ENCODE measurements at places on chromosomes 12 and 14.

DNA sequence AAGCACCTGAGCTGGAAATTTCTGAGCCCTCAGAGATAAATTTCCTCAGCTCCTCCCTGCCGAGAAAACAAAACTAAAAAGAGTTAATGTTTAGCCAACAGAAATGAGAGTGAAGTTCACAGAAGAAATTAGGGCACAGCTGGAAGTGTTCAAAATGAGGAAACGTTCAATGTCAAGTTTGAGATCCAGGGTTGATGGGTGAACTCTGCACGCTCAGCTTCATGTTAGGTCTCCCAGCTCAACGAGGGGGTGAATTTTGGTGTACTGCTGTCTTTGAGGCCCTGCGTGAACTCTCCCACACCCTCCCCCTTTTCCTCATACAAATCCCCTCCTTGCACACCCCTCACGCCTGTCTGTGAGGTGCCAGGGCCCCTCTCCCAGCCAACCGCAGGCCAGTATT, 13.3 kb upstream of the OAS3 start:
- DNase-seq: no peak

DNA sequence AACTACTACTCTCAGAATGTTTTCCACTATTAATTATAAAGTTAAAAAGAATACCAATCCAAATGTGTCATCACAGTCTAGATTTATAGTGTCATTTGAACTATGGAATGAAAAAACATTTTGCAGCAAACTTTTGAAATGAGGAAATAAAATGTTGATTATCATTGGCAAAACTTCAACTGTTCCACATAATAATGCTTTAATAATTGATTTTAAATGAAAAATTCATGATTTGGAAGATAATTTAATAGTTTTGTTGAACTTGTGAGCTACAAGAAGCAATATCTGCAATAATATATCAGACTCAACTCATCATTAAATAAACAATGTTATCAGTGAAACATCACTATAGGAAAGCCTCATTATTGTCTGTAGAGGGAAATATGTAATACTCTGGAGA, 48.2 kb upstream of the DCN start:
- DNase-seq: no peak

DNA sequence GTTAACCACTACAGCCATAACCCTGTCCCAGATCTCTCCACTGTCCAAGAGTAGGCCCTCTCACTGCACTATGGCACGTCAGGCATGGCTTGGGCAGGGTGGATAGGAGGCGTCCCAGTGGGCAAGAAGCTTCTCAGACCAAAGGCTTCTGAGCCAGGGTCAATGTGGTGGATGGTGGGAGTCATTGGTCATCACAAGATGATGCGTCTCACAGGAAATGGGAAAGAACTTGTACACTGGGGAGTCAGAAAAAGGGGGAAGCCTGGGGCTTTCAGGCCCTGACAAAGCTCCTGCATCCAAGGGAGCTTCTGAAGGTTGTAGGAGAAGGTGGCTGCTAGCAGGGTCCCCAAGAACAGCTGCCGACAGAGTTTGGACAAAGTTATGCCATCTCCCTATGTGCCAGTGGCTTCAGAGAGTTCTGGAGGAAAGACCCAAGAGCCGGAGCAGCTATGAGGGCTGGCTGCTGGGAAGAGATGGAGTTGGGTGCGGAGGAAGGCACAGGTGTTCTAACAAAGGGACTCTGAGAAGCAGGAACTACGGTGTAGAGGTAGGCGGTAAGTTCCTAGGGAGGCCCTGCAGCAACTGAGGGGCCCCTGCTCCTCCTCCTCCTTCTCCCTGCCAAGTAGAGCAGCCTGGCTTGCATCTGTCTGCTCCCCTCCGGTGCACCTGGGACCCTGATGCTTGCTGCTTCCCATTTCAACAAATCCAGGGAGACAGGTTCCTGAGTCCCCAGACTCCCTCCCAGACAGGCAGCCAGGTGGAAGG, 81.1 kb downstream of the ARL6IP4 start:
- no peak for DNase-seq

DNA sequence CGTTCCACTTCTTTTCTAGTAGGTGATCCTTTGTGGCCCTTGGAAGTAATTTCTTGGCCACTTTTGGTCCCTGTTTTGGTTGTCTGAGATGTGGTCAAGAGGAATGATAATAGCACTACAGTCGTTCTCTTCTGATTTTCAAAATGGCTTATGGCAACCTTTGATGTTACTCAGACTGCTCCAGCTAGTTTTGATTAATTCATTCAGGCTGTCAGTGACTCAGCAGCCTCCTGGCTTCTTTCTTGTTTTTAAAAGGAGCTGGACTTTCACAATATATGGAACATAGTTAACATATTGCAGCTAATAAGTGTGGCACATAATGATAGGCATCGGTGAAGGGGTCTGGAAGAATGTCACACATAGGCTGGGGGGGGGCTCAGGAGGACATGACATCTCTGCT, 47.3 kb downstream of the WDR20 start:
- peak; percentile 76 for DNase-seq

DNA sequence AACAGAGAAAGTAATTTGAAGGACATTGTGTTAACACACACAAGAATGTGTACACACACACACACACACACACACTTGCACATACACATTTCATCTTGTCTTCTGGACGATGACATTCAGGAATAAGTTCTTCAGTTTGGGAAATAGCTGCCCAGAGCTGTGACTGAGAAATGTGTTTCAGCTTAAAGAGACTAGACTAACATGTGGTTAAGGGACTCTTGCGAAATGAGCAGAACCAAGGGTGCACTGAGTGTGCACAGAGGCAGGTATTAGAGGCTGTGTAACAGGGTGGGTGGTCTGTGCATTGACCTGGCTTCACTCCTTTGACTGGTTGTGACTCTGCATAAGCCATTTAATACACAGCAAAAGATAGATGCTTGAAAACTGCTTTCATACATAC, 29.4 kb upstream of the KCNA5 start:
- DNase-seq: no peak

- no peak for DNase-seq
Measured at GRCh38 chr12:130813436-130813835, 25.6 kb downstream of the STX2 start.

GRCh38 chr14:101474563-101475455, 86.5 kb upstream of the DIO3 start:
- DNase-seq: no peak

DNA sequence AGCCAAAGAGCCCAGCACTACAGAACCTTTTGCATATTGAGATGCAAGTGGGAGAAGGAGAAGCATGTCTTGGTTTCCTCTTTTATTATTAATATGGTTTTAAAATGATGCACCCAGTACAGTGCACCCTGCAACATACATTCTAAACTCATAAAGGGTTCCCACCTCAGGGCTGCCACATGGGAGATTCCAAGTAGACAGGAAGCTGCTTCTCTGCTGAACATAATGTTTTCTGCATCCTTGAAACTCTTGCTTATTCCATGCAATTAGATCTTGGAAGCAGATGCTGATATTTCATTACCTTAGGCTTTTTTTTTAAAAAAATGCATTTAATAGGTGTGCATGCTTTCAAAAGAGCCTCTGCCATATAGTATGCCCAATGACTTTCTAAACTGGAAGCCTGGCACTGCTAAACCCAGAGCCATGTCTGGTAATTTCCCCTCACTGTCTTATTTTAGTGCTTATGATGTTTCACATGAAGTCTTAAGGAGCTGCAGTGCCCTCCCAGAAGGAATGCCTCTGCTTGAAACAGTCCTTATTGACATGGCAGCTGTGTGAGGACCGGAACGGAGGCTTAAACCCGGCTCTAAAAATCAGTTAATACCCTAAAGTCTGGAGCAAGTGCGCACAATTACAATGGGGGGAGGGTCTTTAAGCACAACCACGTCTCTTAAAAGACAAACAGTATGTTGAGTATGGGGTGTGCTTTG, 2.0 kb upstream of the SIX1 start:
- no peak for DNase-seq

DNA sequence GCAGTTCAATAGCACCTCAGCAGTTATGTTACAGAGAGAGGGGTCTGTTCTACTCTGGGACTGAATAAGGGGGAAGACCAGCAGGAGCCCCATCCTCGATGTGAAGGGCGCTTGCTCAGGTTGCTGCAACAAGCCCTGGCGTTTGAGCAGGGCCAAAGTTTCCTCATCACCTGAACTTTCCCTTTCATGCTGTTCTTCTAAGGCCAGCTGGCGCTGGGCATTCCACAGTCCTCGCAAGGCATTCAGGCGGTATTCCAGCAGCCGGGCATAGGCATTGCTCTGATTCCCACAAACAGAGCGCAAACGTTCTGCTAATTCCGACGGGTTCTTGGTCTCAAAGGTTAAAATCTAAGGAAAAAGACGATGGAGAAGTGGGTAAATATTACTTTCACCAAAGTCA, 62.8 kb downstream of the HECTD4 start:
- DNase-seq: no peak

- no peak for DNase-seq
Measured at GRCh38 chr14:25237845-25238244, 187.9 kb upstream of the STXBP6 start.

GRCh38 chr12:1977109-1977508, 27.1 kb downstream of the DCP1B start:
- no peak for DNase-seq

DNA sequence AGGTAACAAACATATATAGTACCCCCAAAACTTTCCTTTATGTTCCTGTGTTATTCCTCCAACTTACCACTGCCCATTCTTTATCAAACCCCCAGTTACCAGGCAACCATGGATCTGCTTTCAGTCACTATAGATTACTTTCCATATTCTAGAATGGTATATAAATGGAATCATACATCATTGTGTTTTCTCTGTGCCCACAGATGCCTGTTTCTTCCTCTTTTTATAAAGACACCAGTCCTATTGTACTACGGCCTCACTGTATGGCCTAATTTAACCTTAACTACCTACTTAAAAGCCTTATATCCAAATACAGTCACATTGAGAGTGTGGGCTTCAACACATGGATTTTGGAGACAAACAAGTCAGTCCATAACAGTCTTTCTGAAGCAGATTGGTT, 2.6 kb downstream of the TAS2R14 start:
- DNase-seq: no peak

- DNase-seq: peak; percentile 65
Measured at GRCh38 chr12:54439521-54440255, 20.6 kb upstream of the ITGA5 start.

DNA sequence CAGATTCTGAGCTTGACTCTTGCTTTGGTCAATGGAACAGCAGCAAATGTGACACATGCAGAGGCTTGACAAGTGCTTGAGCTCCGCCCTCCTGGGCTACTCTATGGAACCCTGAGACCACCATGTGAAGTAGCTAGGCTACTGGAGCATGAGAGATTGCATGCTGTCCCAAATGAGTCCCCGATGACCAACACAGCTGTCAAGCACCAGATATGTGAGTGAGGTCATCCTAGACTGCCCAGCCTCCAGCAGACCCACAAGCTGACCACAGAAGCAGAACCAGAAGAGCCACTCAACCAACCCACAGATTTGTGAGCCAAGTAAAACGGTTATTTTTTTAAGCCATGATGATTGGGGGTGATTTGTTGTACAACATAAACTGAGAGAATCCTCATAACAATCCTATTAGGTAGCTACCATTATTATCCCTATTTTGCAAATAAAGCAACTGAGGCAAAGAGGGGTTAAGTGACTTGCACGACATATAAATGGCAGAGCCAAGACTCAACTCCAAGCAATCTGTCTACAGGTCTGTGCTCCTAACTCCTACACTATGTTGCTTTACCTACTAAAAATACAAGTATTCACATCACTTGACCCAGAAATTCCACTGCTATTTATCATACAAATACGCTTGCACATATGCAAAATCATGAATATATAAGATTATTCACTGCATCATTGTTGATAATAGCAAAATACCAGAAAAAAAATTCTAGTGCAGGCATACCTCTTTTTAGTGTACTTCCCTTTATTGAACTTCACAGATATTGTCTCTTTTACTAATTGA, 136.2 kb downstream of the NDUFA12 start:
- DNase-seq: no peak

DNA sequence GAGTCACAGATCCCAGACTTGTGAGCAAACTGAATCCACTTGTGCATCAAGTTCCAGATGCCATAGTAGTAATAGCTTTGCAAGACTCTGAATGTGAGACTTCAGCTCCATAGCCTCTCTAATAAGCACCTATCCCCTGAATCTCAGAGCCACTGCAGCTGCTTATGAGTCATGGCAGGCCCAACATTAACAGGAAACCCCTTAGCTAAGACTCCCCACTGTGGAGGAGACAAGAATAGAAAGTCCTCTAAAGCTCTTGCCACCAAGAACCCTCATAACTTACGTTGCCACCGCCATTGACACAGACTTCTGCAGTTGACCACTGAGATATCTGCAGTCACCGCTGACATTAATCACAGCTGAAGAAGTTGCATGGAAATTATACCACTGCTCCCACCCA, 62.9 kb upstream of the PDE3A start:
- DNase-seq: no peak

- no peak for DNase-seq
Measured at GRCh38 chr12:51744235-51744634, 104.3 kb downstream of the FIGNL2 start.

DNA sequence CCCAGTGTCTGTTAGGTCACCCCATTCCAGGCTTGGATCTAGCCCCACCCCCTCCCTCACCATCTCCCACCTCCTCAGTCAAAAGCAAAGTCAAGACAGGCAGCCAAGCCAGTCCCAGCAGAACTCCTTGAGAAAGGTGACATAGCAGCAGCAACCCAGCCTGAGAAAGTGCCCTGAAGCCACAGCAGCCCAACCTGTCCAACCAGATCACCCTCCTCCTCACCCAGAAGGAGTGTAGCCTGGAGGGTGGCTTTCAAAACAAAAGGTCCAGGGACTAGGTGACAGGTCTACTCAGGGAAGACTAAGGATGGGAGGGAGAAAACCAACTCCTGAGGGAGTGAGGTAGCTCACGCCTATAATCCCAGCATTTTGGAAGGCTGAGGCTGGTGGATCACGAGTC, 5.2 kb downstream of the RAB15 start:
- DNase-seq: no peak

- no peak for DNase-seq
Measured at GRCh38 chr14:65277580-65278270, 134.8 kb upstream of the FUT8 start.

DNA sequence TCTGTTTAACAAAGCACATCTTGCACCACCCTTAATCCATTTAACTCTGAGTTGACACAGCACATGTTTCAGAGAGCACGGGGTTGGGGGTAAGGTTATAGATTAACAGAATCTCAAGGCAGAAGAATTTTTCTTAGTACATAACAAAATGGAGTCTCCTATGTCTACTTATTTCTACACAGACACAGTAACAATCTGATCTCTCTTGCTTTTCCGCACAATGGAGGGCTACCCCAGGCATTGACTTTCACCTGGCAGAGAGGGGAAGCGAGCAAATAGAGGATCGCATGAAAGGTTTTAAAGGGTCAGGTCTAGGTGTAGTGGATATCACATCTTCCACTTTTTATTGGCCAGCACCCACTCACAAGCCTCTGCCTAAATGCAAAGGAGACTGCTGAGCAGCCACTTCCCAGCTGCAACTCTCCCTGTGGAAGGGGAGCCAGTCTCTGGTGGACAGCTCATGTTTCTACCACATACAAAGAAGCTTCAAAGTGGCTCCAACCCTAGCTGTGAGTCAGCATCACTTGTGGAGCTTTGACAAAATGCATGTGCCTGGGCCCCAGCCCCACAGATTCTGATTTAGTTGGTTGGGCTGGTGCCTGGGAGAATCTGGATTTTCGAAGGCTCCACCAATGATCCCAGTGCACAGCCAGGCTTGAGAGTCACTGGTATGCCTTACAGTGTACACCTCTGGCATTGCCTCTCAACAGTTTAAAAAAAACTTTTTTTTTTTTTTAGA, 7.2 kb upstream of the FNTB start:
- DNase-seq: no peak
